Fibroblast of the aortic adventitia (primary cell): ENCODE measurements at places on chromosomes 7 and 10. TPM values are rescaled to one million over a fixed set of nuclear protein-coding genes. Genes with fewer than 3 reads are reported as not detected.

The MSS51 gene
- total RNA-seq = 2.5 and 3.8 TPM in 2 replicates

The GDF10 gene
- total RNA-seq = 11.1 TPM in 1 of 2 replicates, not detected in the other

The PILRA gene
- total RNA-seq = 0.27 TPM in 1 of 2 replicates, not detected in the other

DNA sequence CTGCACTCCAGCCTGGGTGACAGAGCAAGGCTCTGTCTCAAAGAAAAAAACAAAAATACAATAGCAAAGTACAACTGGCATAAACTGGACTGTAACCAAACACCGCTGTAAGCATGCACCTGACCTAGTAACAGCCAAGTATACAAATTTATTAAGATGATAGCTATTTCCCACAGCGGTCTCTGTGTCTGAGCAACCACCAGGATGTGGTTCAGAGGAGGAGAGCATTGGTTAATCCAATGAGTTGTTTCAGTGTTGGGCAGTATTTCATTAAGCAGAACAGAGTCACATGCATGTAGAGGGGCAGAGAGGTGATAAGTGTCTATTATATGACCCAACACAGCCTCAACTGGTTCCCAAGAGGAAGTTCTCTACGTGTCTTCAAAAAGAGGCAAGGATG lies 4.0 kb downstream of the SLC16A12 start:
- no peak for DNase-seq

DNA sequence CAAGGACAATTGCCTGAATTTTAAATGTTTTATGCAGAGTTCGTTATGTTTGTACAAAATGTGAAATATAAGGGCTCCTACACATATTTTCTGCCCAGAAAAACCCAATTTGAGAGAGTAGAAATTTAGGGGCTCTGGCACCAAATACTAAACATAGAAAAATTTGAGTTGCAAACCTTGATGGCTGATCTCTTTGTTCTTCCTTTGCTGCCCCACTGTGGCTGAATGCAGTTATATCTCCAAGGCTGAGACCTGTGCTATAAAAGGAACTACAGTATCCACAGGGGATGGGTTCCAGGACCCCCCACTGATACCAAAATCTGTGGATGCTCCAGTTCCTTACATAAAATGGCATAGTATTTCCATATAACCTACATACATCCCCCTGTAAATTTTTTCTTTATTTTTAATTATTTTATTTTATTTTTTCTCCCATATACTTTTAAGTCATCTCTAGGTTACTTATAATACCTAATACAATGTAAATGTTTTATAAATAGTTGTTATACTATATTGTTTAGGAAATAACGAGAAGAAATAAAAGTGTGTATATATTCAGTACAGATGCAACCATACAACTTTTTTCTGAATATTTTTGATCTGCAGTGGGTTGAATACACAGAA lies 22.5 kb downstream of the CFAP43 start:
- DNase-seq = peak; percentile 60
